ENCODE measurements at places on chromosomes 2 and 18. TPM values are rescaled to one million over a fixed set of nuclear protein-coding genes. Genes with fewer than 3 reads are reported as not detected.

Gene DAPL1
- not detected for total RNA-seq

Gene SERPINB5
- total RNA-seq = not detected

DNA sequence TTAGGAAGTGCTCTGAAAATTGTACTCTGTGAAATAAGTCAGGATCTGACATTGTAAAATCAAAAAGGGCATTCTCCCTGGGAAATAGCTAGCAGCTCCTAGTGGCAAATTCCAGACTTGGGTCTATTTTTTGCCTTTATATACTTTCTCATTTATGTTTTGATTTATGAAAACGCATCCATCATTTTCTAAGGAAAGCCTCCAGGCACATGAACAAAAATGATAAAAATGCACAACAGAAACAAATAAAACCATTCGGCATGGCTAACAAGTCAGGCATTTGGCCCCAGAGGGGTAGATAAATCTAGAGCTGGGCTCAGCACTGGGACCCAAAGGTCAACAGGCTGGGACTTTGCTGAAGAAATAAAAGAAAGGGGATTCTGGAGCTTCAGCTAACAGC, 167.0 kb downstream of the BCL11A start:
- DNase-seq = no peak

- DNase-seq = no peak
These were observed 57.7 kb downstream of the TMEM247 start for GRCh38 chr2:46537046-46537445.

GRCh38 chr2:1480671-1481076, 67.4 kb downstream of the TPO start:
- no peak for DNase-seq

GRCh38 chr2:241363426-241363825, 7.3 kb downstream of the FARP2 start:
- DNase-seq = no peak

DNA sequence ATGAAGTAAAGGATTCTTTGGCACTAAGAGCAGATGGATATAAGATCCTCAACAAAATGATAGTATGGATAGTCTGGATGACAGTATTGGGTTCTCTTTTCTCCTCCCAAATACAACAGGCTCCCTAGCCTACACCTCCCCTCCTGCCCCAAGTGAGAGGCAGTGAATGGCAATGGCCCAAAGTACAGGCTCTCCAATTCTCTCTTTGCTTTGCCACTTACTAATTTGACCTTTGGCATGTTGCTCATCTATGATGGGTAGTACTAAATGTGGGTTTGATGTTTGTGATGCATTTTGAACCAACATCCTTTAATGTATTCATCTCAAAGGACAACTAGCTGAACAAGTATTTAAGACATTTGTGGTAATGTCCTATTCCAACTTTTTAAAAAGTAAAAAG, 65.9 kb downstream of the EIF5B start:
- DNase-seq = no peak

GRCh38 chr2:3823748-3824147, 120.4 kb downstream of the DCDC2C start:
- DNase-seq = no peak

- no peak for DNase-seq
These were observed 155.8 kb upstream of the TANK start for GRCh38 chr2:161004379-161004778.

Gene CPO
- not detected for total RNA-seq

Gene AGFG1
- total RNA-seq = 151 TPM

GRCh38 chr18:56662502-56662901, 11.3 kb downstream of the WDR7 start:
- DNase-seq = no peak

GRCh38 chr2:149767516-149767974, 180.0 kb upstream of the MMADHC start:
- DNase-seq = no peak

GRCh38 chr2:142952793-142953494, 75.5 kb downstream of the KYNU start:
- DNase-seq = no peak

DNA sequence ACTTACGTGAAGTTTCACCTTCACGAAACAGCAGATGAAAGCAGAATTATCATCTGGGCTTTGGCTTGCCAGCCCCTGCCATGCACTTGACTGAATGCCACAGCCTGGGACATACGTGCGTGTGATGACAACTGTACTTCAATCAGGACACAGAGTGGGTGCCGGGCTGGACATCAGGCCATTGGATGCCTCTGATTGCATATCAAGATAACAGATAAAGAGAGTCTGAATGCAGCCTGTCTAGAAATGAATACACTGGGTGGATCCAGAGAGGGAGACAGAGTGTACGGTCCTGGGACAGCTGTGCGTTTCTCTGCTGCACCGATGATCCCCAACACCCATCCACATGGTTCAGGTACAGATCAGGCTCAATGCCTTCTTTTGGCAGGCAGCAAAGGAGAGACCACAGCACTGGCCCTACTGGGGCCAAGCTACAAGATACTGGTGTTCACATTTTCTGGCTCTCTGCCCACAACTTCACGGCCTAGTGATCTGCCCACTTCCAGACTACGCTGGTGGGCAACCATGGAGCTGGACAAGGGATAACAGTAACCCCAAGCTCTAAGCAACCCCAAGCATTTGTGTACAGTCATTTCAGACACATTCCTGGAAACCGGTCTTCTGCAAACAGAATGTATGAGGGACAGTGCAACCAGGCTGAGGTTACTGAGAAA, 35.6 kb downstream of the FBLN7 start:
- no peak for DNase-seq

Gene INHBB
- not detected for total RNA-seq

DNA sequence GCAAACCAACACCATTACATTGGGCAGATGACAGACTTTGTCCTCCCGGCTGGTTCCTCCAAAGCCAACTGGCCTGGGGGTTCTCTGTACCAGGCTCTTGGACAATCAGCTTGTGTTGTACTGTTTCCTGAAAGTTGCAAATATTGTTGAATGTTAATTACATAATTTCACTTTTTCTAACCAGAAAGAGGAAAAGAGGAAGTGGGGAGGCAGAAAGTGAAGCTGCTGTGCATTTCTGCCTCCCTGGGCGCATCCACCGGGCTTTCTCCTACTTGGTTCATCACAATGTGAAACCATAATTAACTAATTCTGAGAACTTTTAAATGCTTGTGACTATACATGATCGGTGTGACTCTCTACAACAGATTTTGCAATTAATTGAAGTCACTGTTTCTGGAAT, 10.1 kb downstream of the TWIST2 start:
- no peak for DNase-seq

DNA sequence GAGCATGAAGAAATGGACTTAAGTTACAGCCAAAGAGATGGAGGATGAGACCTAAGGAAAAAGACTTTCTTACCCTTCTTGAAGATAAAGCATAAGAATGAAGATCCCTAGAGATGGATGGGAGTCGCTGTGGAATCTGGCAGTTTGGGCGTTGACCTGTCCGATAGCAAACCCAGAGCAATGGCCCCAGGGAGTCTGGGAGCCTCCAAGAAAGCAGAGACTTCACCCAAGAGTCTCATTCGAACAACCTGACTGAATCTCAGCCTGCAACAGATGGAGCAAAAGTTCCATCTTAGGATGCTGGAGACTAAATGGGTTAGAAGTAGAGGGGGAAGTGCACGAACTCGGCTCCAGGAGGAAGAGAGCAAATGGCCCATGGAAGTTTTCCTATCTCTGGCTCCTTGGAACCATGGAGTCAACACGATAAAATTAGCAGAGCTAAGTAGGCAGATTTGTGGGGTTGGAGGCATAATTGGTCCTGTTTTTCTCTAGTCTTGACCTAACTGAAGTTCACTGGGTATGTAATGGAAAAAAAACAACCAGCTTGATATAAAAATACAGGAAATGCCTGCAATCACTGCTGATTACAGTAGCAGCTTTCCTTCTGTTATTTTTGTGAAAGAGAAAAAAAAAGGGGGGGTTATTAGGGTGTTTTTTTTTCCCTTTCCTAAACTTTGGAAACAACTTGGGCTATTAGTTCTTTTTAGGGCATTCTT, 178.4 kb upstream of the EPAS1 start:
- no peak for DNase-seq

DNA sequence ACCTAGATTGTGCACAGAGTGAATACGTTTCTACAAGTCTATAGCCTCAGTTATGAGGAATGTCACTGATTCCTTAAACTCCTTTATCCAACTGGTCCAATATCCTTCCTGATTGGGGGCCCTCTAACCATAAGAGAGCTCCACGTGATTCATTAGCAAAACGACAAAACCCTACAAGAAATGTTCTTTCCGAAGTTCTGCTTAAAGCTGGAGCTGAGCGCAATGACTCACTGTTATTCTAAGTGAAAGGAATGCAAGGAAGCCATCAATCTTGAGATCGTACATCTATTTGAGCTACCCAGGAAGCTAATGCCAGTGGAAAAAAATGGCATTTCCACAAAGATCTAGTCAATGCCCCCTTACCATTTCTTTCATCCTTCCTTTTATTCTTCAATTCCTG, 354.9 kb upstream of the CDH20 start:
- no peak for DNase-seq

- no peak for DNase-seq
These were observed 168.1 kb downstream of the TRIB2 start for GRCh38 chr2:12884713-12885282.

- no peak for DNase-seq
These were observed 23.6 kb upstream of the SEMA4C start for GRCh38 chr2:96893289-96894150.

Gene REG3A
- not detected for total RNA-seq

- DNase-seq = no peak
These were observed 110.5 kb downstream of the GATA6 start for GRCh38 chr18:22279741-22280452.

GRCh38 chr2:128303095-128303791, 15.4 kb downstream of the HS6ST1 start:
- DNase-seq = no peak

DNA sequence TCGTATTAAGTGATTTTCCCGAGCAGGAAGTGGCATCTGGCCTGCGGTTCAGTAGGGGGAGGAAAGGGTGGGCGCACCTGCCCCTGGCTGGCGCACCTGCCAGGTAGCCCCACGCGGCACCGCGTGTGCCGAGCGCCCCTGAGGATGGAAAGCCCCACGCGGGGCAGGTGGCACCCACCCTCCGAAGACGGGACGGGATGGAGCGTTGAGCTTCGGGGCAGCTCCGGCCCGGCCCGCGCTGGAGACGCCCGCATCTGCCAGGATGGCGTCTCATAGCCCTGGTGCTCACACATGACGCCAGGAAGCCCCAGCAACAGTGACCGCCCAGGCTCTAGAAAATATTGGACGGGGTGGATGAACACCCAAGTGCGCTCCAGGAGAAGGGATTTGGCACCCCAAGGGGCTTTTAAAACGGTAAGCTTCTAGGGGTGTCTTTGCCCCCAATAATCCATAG, 2.5 kb upstream of the NFATC1 start:
- peak; percentile 40 for DNase-seq

DNA sequence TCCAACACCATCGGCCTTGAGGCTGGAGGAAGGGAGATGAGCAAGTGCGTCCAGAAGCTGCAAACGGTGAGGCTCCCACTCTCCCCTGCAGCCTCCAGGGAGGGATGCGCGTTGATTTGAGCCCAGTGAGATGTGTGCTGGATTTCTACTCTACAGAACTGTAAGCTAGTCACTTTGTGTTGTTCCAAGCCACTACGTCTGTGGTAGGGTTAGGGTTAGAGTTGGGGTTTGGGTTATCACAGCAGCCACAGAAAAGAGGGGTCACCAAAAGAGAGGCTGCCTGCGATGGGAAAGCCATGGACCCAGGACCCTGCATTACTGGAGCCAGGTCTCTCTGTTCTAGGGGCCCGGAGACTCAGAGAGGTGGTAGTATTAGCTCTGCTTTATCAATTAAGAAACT, 94.5 kb downstream of the KCNF1 start:
- DNase-seq = no peak

DNA sequence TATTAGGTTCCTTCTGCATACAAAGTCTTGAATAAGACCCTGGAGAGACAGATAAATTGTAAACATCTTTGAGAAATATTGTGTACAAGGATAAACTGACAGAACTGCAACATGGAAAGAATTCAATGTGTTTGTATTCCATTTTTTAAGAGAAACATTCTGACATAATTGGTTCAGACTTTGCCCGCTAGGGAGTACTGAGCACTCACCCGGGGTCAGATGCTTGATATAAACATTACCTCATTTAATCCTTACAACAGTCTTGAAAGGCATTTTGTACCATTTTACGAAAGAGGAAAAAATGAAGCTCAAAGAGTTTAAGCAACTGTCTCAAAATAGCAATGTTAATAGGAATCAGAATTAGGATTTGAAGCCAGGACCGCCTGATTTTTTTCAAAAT, 416.7 kb upstream of the CRIM1 start:
- no peak for DNase-seq

- DNase-seq = no peak
These were observed 11.8 kb downstream of the INHBB start for GRCh38 chr2:120357768-120358167.

DNA sequence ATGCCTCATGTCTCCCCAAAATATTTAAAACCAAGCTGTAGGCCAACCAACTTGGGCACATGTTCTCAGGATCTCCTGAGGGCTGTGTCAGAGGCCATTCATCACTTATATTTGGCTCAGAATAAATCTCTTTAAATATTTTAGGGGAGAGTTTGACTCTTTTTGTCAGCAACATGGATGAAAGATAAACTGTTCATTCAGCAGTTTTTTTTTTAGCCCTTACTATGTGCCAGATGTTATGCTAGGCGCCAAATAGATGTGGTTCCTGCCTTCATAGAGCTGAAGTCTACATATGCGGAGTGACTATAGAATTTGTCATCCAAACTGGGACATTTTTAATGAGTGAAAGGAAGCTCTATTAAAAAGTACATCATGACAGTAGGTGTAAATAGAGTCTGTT, 42.5 kb upstream of the TWSG1 start:
- no peak for DNase-seq

- no peak for DNase-seq
These were observed 36.7 kb downstream of the RMC1 start for GRCh38 chr18:23539911-23540525.

DNA sequence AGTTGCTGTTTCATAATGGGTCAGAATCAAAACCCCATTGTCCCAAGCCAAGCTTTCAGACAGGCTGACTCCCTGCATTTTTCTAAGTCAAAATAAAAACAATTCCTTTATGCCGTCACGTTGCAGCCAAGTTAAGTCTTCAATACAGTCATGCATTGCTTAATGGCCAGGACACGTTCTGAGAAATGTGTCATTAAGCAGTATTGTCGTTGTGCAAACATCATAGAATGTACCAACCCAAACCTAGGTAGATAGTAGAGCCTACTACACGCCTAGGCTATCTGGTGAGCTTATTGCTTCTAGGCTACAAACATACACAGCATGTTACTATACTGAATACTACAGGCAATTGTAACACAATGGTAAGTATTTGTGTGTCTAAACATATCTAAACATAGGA, 160.4 kb upstream of the FOSL2 start:
- no peak for DNase-seq

Gene CCDC141
- total RNA-seq = 4.8 TPM

GRCh38 chr2:98903767-98904485, 32.1 kb downstream of the CRACDL start:
- no peak for DNase-seq

GRCh38 chr18:34977838-34978532, 63.2 kb upstream of the MAPRE2 start:
- peak; percentile 70 for DNase-seq

Gene FAM110C
- total RNA-seq = 0.16 TPM
